ENCODE measurements at places on chromosomes 1 and 21. TPM values are rescaled to one million over a fixed set of nuclear protein-coding genes. Genes with fewer than 3 reads are reported as not detected.

DNA sequence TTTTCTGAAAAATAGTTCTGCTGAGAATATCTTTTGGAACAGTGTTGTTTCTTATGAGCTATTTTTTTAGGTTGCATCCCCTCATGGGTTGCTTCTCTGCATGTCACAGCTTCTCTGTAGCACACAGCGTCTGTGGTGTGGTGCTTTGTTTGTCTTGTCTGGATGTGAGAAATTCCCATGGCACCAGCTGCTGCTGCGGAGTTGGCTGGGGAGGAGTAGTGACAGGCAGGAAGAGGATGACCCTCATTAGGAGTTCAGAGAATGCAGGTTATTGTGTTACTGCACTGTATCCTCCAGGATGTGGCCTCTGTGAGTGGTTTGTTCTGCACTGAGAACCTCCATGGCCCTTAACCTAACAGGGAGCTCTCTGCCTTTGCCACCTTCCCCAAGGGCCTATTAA is 64.8 kb downstream of the TSEN15 start:
- DNase-seq: no peak

DNA sequence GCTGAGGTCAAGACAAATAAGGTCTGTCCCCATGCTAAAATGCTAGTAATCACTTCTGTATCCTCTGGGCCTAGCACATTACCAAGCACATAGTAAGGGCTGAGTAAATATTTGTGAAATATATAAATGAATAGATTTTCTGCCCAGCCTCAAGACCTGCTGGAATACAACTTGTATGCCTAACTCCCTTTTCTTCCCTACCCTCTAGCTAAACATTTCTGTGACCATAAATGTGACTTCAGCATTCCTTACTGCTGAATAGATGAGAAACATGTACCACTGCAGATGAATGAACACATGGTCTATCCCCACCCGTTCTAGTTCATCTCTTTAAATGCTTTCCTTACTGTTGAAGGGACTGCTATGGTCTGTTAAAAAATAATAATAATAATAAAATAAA is 209.0 kb upstream of the HOOK1 start:
- peak; percentile 25 for DNase-seq

- peak; percentile 47 for DNase-seq
Observed at GRCh38 chr1:218474128-218474527, 129.0 kb downstream of the TGFB2 start.

GRCh38 chr1:205681364-205681763 is 1.1 kb upstream of the SLC45A3 start:
- no peak for DNase-seq

GRCh38 chr1:115867216-115867615 is 26.3 kb upstream of the NHLH2 start:
- DNase-seq: no peak

DNA sequence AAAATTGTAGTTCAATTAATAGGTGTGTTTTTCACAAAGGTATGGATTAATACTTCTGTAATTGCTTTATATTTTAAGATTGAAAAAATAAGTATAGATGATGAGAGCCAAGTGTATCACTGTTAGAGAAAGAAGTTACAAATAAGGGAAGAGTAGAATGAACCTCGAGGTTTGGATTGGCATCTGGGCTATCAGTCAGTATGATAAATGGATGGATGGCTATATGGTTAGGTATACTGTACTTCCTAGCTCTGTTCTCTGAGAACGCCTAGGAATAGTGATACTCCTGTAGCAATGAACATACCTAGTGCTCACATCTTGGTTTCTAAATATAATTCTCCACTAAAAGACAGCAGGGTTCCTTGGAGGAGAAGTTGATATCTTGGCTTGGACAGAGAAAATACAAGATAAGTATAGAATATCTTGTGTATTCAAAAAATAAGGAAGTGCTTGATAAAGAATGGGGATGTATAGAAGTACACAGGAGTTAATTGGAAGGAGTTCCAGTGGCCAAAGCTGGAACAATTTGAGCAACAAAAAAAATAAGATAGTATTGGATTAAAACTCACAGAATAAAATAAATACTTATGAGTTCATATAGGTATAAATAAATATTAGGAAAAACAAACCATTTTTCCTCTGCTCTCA is 12.4 kb downstream of the IPO9 start:
- DNase-seq: no peak

- no peak for DNase-seq
Observed at GRCh38 chr21:15820852-15821379, 91.1 kb downstream of the USP25 start.

GRCh38 chr1:201096977-201097856 is 15.0 kb downstream of the CACNA1S start:
- no peak for DNase-seq

DNA sequence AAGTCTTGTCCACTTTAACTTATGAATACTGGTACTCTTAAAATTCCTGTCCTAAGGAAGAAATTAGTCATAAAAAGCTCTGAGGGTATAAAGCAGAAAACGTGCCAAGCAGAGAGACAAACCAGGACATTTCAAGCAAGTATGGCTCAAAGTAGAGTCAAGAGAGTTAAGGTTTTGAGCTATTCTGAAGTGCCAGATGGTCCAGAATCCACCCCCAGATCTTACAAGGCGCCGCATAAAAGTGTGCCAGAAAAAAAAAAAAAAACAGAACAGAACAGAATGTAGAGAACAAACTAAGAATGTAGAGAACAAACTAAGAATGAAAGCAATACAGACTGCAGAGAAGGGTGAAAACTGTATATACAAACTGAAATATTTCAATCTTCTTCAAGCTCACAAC is 12.5 kb downstream of the EPS15 start:
- peak; percentile 88 for DNase-seq

DNA sequence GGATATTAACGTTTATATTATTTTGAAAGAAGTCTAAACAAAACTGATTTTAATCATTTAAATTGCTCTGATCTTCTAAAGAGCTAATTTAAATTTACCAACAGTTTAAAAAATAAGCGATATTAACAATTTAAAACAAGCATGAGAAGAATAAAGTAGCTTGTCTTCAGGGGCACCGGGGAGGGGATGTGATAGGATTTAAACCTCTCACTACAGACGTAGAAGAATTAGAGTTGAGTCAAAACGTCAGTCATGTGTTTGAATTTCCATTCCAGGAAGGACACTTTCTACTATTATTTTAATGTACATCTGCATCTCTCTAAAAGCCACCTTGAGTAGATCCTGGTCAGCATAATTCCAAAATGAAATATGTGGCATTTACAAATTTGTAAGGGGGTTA is 58.2 kb upstream of the TPTE start:
- no peak for DNase-seq

- DNase-seq: no peak
Observed at GRCh38 chr1:89728381-89728780, 92.5 kb upstream of the LRRC8D start.

DNA sequence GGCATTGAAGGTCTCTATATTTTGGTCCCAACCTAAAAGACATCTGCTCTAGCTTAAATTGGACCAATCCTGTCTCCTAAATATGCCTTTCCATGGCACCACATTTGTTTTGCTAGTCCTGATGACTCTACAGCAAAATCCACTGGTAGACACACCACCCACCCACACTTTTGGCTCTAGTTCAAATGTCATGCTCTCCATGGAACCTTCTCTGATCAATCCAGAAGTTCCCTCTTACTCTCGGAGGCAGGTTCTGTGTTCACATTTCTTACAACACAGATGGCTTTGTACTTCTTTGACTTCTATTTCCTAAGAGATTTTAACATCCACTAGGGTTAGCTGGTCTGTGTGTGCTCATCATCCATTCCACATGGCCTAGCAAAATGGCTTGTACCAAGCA is 151.3 kb downstream of the APP start:
- no peak for DNase-seq

- no peak for DNase-seq
Observed at GRCh38 chr1:46539972-46540371, 11.5 kb downstream of the KNCN start.

DNA sequence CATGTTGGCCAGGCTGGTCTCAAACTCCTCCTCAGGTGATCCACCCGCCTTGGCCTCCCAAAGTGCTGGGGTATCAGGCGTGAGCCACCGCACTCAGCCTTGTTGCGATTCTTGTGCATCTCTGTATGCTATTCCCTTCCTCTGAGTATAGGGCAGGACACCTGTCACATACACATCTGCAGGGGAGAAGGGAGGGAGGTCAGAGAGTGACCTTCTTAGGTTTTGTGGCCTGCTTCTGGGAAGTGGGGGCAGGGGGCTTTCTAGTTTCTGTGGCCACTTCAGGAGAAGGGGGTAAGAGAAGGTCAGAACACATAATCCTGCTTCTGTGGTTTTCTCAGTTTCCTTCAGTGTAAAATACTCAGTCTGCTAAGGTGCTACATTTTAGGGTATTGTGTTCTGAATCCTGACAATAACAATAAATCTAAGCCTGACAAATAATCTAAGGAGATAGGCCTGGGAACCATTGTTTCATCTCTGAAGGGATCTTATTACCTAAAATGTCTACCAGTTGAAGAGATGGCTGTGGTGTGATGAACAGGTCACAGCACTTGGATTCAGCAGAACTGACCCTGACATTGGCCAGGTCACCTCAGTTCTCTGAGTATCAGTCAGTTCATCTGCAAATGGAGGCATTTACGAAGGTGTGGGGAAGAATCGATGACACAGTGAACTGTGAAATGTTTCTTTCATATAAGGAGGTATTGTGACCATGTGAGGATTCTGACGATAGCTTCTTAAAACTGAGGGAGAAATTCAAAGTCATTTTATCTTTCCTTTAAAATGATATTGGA is 212.6 kb upstream of the L1TD1 start:
- no peak for DNase-seq

- no peak for DNase-seq
Observed at GRCh38 chr1:226363801-226364513, 43.9 kb downstream of the PARP1 start.

- peak; percentile 70 for DNase-seq
Observed at GRCh38 chr21:33300701-33301631, 23.8 kb upstream of the IFNAR1 start.

GRCh38 chr1:115105831-115106230 is 16.5 kb upstream of the TSPAN2 start:
- DNase-seq: no peak

DNA sequence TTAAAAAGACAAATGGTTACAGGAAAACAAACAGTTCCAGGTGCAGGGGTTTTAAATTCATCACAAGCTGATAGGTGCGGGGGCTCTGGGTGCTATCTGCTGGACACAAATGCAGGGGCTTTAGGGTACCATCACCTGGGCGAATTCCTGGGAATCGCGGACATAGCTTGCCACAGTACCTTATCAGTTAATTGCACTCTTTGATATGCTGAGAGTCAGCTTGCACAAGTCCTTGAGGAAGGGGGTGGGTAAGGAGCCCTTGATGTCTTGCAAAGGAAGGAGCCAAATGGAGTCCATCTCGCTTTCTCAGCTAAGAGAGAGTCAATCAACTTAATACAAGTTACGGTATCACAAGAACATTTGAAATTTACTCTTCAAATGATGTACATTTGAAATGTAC is 25.4 kb upstream of the TMEM54 start:
- no peak for DNase-seq

DNA sequence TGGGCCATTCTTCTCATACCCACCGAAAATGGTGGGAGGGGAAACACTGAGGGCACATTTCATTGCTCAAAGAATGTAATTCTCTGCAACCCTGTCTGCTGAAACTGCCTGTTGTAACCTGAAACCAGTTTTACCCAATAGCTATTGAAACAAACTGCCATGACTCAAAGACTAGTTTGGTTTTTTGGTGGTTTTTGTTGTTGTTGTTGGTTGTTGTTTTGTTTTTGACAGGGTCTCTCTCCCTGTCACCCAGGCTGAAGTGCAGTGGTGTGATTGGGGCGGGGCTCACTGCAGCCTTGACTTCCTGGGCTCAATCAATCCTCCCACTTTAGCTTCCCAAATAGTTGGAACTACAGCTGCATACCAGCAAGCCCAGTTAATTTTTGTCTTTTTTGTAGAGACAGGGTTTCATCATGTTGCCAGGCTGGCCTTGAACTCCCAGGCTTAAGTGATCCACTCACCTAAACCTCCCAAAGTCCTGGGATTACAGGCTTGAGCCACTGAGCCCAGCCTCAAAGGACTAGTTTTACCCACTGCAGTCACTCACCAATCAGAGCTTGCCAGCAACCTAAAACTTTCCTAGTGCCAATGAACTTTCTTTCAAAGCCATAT is 2.1 kb upstream of the IPP start:
- peak; percentile 58 for DNase-seq

- DNase-seq: no peak
Observed at GRCh38 chr1:234396871-234397270, 23.6 kb downstream of the COA6 start.

- no peak for DNase-seq
Observed at GRCh38 chr1:205451759-205452164, 4.1 kb downstream of the BLACAT1 start.

GRCh38 chr1:91053630-91054029 is 31.8 kb upstream of the ZNF644 start:
- no peak for DNase-seq

DNA sequence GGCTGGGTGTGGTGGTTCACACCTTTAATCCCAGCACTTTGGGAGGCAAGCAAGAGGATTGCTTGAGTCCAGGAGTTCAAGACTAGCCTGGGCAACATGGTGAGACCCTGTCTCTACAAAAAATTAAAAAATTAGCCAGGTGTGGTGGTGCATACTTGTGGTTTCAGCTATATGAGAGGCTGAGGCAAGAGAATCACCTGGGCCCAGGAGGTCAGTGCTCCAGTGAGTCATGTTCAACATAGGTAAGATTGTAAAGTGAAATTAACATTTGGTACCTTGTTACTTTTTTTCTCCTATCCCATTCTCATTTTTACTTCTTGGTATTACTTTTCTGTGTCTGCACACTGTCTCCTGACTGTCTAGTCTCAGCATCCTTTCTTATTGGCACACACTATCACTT is 19.0 kb downstream of the MAGI3 start:
- no peak for DNase-seq

GRCh38 chr1:13749543-13750341 is 49.8 kb downstream of the PRDM2 start:
- DNase-seq: peak; percentile 65

DNA sequence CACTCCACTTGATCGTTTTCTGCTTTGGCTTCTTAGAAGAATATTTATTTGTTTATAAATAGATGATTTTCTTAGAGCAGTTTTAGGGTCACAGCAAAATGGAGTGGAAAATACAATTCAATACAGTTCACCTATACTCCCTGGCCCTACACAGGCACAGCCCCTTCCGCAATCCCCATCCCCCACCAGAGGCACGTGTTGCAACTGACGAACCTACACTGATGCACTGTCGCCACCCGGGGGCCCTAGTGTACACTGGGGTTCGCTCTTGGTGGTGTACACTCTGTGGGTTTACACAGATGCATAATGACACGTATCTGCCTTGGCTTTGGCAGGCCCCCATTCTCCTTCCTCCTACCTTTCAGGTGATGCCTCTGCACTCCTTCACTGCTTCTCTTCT is 8.0 kb downstream of the ECHDC2 start:
- DNase-seq: no peak

GRCh38 chr1:47190857-47191256 is 1.0 kb upstream of the PDZK1IP1 start:
- no peak for DNase-seq

The SH2D5 gene
- total RNA-seq: 3.9 TPM

The ETV3L gene
- total RNA-seq: not detected

The ARHGEF10L gene
- total RNA-seq: 18.7 TPM

The OR10Z1 gene
- not detected for total RNA-seq

The RPE65 gene
- not detected for total RNA-seq

The ITLN2 gene
- total RNA-seq: not detected

The TACSTD2 gene
- total RNA-seq: 17.7 TPM

The TNFRSF18 gene
- total RNA-seq: not detected

The NBPF10 gene
- total RNA-seq: 1.3 TPM

The LAMC2 gene
- 27.6 TPM for total RNA-seq

The MYOG gene
- total RNA-seq: not detected

The OR2L13 gene
- not detected for total RNA-seq

The HUNK gene
- 1.3 TPM for total RNA-seq

Measured in fibroblast of villous mesenchyme (primary cell).